T-helper 2 cell (primary cell): ENCODE measurements at places on chromosomes 6 and 20.
A peak's percentile ranks its signal among the peaks of the same experiment; 100 is the strongest.

GRCh38 chr6:138093632-138094031, 13.6 kb downstream of the PERP start:
- no peak for DNase-seq

- no peak for DNase-seq
Measured at GRCh38 chr20:926670-927069, 10.5 kb upstream of the ANGPT4 start.

DNA sequence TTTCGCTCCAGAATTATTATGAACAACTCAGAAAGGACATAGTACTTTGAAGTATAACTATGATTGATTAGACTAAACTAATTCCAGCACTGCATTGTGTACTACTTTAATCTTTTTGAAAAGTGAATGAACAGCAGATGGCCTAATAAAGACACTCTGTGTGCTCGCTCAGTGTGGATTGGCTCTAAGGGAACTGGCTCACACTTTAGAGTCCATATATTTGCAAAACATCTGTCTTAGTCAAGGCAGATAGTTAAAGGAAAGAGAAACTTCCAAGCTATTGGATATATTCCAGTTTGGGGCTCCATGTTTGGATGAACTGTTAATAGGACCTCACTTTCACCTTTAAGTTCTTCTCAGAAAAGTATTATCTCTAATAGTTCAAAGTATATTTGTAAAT, 218.9 kb downstream of the EYA4 start:
- no peak for DNase-seq

- no peak for DNase-seq
Measured at GRCh38 chr6:141464490-141464889, 668.2 kb upstream of the GJE1 start.

- DNase-seq: no peak
Measured at GRCh38 chr6:24188578-24189080, 62.6 kb downstream of the NRSN1 start.

GRCh38 chr6:162973151-162973872, 245.5 kb downstream of the PACRG start:
- no peak for DNase-seq

- no peak for DNase-seq
Measured at GRCh38 chr20:56928007-56928406, 298.9 kb downstream of the TFAP2C start.

- no peak for DNase-seq
Measured at GRCh38 chr6:56033401-56033800, 158.0 kb upstream of the BMP5 start.

GRCh38 chr20:23231561-23232218, 118.9 kb upstream of the NXT1 start:
- DNase-seq: no peak

DNA sequence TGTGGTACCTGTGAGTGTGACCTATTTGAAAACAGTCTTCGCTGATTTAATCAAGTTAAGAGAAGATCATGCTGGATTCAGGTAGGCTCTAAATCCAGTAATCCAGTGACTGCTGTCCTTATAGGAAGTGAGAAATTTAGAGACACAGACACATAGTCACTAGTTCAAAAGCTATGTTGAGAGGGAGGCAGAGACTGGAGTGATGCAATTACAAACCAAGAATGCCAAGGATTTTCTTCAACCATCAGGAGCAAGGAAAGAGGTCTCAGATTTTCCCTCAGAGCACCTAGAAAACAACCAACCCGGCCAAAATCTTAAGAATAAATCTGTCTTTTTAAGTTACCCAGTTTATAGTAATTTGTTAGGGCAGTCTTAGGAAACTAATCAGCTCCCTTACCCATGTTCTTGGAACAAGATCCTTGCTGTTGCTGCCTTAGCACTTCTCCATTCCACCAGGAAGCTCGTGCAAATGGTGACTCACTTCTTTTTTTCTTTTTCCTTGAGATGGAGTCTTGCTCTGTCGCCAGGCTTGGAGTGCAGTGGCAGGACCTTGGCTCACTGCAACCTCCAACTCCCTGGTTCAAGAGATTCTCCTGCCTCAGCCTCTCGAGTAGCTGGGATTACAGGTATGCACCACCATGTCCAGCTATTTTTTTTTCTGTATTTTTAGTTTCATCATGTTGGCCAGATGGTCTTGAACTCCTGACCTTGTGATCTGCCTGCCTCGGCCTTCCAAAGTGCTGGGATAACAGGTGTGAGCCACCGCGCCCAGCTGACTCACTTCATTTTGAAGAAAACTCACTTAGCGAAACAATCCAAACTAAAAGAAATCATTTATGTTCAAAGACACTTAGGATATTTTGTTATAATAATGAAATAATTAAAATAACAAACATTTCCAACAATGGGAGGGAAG, 34.4 kb upstream of the ZNF184 start:
- no peak for DNase-seq

GRCh38 chr20:57390604-57391438, at the start of gene RBM38:
RBM38 (plus strand) TSS chr20:57391396; CDS start chr20:57391582, 186 bp downstream.
- peak; percentile 62 for DNase-seq

- no peak for DNase-seq
Measured at GRCh38 chr20:23397961-23398360, 23.3 kb downstream of the NAPB start.

GRCh38 chr20:24823176-24823784, 125.8 kb upstream of the CST7 start:
- no peak for DNase-seq

GRCh38 chr20:58233393-58233792, 4.9 kb upstream of the ANKRD60 start:
- no peak for DNase-seq

DNA sequence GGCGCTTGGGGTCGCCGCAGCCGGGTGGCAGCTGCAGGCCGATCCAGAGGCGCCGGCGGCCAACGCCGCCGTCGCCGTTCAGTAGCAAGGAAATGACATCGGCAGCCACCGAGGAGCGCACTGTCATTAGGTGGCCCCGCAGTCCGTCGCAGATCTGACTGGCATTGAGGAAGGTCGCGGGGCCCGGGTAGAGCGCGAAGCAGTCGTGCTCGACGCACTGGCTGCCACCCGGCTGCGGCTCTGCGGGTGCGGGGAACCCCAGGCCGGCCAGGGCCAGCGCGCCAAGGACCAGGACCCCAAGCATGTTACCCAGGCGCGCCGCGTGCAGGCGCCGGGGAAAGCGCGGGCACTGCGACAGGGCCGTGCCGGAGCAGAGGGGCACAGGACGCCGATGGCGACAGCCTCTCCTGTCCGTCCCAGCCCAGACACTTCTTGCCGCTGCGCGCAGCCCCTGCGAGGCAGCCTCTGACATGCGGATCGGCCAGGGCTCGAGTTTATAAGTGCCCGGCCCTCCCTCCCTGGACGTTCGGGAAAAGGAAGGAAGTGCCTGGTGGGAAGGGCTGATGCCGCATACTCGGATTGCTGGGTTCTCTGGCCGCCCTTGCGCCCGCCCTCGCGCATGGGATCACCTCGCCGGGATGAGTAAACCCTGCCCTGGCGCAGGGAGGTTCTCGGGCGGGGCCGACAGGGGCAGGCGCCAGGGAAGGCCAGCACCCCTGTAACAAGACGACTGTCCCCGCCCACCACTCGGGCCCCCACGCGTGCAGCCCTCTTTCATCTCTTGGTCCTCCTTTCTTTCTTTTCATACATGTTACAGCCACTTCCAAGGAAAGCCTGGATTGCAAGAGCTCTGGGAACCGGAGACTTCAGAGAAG, at the start of gene THBD:
THBD (minus strand) TSS at position 472 of the 875 bp plus-strand sequence; CDS start at position 304, 168 bp downstream.
- DNase-seq: no peak

- DNase-seq: no peak
Measured at GRCh38 chr6:168420084-168420483, 20.9 kb upstream of the SMOC2 start.

GRCh38 chr6:46201702-46202101, 30.9 kb upstream of the ENPP5 start:
- no peak for DNase-seq

- no peak for DNase-seq
Measured at GRCh38 chr6:14863902-14864850, 381.7 kb upstream of the JARID2 start.

GRCh38 chr20:45187693-45188092, 13.0 kb downstream of the PI3 start:
- DNase-seq: no peak

- DNase-seq: no peak
Measured at GRCh38 chr6:69487688-69488087, 309.1 kb downstream of the LMBRD1 start.

- no peak for DNase-seq
Measured at GRCh38 chr6:129251669-129252376, 368.9 kb downstream of the LAMA2 start.
